ENCODE measurements at places on chromosomes 1 and 21. TPM values are rescaled to one million over a fixed set of nuclear protein-coding genes. Genes with fewer than 3 reads are reported as not detected.

The ORC1 gene
- 2.4 TPM for total RNA-seq

The C8B gene
- not detected for total RNA-seq

The PROX1 gene
- total RNA-seq, result 0.22 TPM

The NBPF6 gene
- not detected for total RNA-seq

The NR5A2 gene
- 0.11 TPM for total RNA-seq

The MFN2 gene
- 52.1 TPM for total RNA-seq

The PRELP gene
- total RNA-seq, result 19.5 TPM

The MAP1LC3C gene
- 1.6 TPM for total RNA-seq

The CD1D gene
- total RNA-seq, result 0.52 TPM
